ENCODE measurements at places on chromosomes 5 and 9.

DNA sequence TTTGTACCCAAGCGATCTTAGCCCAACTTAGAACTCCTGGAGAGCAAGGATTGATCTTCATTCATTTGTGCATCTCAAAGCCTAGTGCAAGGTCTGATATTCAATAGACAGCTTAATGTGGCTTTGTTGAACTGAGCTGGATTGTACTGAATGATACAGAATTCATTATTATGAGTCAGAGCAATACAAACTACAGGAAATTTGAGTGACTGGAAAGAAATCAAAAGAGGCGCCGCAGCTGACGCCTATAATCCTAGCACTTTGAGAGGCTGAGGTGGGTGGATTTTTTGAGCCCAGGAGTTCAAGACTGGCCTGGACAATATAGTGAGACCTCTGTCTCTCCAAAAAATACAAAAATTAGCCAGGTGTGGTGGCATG is 58.6 kb downstream of the ENC1 start:
- H3K4me3 ChIP-seq = no peak overlapping the region
- H3K4me1 ChIP-seq = peaks cover 16% of the 10 kb centered on the region

GRCh38 chr5:67166460-67167285 is 29.9 kb downstream of the CD180 start:
- H3K27me3 ChIP-seq = no peaks in the 10 kb centered on the region
- DNase-seq = peak; percentile 84

- no peaks in the 10 kb centered on the region for H3K27me3 ChIP-seq
- H3K4me3 ChIP-seq = no peak overlapping the region
- no peaks in the 10 kb centered on the region for H3K36me3 ChIP-seq
- peaks cover 2% of the 10 kb centered on the region for H3K4me1 ChIP-seq
- no peak for DNase-seq
- H3K27ac ChIP-seq = no peak overlapping the region
Measured at GRCh38 chr9:132043708-132044107, 36.0 kb downstream of the MED27 start.

DNA sequence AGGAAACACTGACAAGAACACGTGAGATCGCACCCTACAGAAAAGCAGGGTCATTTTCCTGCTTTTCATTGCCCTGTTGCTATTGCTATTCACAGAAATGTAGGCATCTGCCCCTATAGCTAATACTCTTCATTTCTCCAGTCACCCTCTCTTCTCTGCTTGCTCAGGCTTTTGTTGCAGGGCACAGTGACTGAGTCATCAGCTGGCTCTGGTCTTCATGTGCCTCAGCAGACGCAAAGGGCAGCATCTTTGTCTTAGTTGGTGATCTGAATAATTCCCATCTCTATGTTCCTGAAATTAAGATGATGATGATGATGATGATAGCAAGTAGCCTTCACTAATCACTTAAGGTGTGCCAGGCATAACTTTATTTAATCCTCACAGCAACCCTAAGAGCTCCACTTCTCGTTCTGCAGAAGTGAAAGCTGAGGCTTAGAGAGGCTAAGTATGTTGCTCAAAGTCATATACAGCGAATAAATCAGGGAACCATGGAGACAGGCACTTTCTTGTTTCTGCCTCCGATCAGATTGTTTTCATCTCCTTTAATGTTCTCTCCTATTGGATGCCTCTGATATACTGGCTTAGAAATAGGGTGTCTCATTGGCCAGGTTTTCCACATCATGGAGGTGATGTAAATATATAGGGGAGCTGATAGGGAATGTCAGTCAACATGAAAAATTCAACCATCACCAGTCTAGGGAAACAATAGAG is 133.0 kb upstream of the STK32A start:
- no peak overlapping the region for H3K4me3 ChIP-seq
- H3K27me3 ChIP-seq = no peaks in the 10 kb centered on the region
- H3K27ac ChIP-seq = no peak overlapping the region

DNA sequence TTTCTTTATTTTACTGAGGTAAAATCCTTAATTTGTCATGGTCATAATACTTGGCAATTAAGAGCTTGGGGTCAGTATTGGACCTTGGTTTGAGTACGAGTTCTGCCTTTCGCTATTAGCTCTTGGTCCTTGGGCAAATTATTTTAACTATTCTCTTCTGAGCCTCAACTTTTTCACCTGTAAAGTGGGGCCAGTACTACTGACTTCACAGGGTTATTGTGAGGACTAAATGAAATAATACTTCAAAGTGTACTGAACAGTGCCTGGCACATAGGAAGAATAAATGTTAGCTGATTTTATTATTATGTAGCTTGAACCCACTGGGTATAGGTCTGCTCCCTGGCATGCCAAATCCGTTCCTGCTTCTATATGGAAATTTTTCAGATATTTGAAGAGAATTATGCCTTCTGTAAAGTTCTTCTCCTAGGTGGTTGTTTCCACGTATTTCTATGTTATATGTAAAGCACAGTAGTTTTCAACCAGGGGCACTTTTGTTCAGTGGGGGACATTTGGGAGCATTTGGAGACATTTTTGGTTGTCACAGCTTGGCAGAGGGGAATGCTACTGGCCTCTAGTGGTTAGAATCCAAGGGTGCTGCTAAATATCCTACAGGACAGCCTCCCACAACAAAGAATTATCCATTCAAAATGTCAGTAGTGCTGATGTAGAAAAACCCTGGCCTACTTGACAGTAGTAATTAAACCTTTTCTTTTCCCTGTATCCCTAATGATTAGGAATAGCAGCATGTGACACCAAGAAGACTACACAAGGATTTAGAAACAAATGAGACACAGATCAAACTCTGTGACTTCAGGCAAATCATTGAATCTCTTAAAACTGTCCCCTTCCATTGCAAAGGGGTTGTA is 4.5 kb downstream of the RCL1 start:
- H3K36me3 ChIP-seq = peaks cover 12% of the 10 kb centered on the region
- H3K27ac ChIP-seq = no peak overlapping the region
- peaks cover 26% of the 10 kb centered on the region for H3K4me1 ChIP-seq
- H3K4me3 ChIP-seq = no peak overlapping the region
- DNase-seq = no peak

- DNase-seq = peak; percentile 79
- peak within 1 kb of the TSS; percentile 95 for H3K4me3 ChIP-seq
- no peaks in the 10 kb centered on the region for H3K27me3 ChIP-seq
- peak within 1 kb of the TSS; percentile 93 for H3K27ac ChIP-seq
Measured at GRCh38 chr9:93058355-93059010, at the start of gene SUSD3. Gene SUSD3, plus strand, starts transcription at chr9:93058701. Its CDS starts 42 bp downstream, at chr9:93058743.

- peaks cover 47% of the 10 kb centered on the region for H3K27me3 ChIP-seq
- H3K27ac ChIP-seq = no peak overlapping the region
- H3K4me3 ChIP-seq = no peak overlapping the region
- DNase-seq = no peak
- H3K4me1 ChIP-seq = peaks cover 7% of the 10 kb centered on the region
- H3K36me3 ChIP-seq = no peaks in the 10 kb centered on the region
Measured at GRCh38 chr9:21114311-21114710, 27.3 kb downstream of the IFNW1 start.

- no peak overlapping the region for H3K27ac ChIP-seq
- no peaks in the 10 kb centered on the region for H3K4me1 ChIP-seq
- H3K4me3 ChIP-seq = no peak overlapping the region
- no peak for DNase-seq
Measured at GRCh38 chr5:29796013-29796412, 1397.5 kb upstream of the CDH6 start.

DNA sequence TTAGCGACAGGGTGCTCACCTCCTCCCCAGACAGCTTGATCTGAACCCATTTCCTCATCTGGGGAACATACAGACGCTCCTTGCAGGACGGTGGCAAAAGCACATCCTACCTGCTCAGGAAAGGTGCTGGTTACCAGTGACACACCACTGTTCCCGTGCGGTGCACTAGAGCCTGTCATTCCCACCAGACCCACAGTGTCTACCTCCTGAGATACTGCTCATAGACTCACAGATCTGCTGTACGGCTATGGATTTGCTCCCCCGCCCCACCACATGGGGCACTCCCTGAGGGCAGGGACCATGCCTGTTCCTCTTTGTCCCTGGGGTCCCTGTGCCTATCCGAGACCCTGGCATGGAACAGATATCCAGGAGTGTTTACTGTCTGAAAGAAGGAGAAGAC is 208.9 kb downstream of the PAX5 start:
- peaks cover 14% of the 10 kb centered on the region for H3K27me3 ChIP-seq
- H3K36me3 ChIP-seq = no peaks in the 10 kb centered on the region
- H3K4me1 ChIP-seq = no peaks in the 10 kb centered on the region
- H3K4me3 ChIP-seq = no peak overlapping the region

- H3K4me3 ChIP-seq = no peak overlapping the region
- H3K27me3 ChIP-seq = peaks cover 2% of the 10 kb centered on the region
- H3K4me1 ChIP-seq = no peaks in the 10 kb centered on the region
- no peaks in the 10 kb centered on the region for H3K36me3 ChIP-seq
- no peak overlapping the region for H3K27ac ChIP-seq
- DNase-seq = no peak
Measured at GRCh38 chr5:35294976-35295375, 64.7 kb upstream of the PRLR start.

- H3K4me1 ChIP-seq = peaks cover 11% of the 10 kb centered on the region
- peak overlapping the region; percentile 93 for H3K27ac ChIP-seq
- peak overlapping the region; percentile 79 for H3K4me3 ChIP-seq
- no peaks in the 10 kb centered on the region for H3K27me3 ChIP-seq
Measured at GRCh38 chr5:133930061-133930812, 38.2 kb downstream of the C5orf15 start.

GRCh38 chr9:113756476-113757192 is 119.5 kb upstream of the ZNF618 start:
- H3K27me3 ChIP-seq = peaks cover 24% of the 10 kb centered on the region
- H3K4me3 ChIP-seq = no peak overlapping the region
- H3K36me3 ChIP-seq = peaks cover 2% of the 10 kb centered on the region
- no peak for DNase-seq

DNA sequence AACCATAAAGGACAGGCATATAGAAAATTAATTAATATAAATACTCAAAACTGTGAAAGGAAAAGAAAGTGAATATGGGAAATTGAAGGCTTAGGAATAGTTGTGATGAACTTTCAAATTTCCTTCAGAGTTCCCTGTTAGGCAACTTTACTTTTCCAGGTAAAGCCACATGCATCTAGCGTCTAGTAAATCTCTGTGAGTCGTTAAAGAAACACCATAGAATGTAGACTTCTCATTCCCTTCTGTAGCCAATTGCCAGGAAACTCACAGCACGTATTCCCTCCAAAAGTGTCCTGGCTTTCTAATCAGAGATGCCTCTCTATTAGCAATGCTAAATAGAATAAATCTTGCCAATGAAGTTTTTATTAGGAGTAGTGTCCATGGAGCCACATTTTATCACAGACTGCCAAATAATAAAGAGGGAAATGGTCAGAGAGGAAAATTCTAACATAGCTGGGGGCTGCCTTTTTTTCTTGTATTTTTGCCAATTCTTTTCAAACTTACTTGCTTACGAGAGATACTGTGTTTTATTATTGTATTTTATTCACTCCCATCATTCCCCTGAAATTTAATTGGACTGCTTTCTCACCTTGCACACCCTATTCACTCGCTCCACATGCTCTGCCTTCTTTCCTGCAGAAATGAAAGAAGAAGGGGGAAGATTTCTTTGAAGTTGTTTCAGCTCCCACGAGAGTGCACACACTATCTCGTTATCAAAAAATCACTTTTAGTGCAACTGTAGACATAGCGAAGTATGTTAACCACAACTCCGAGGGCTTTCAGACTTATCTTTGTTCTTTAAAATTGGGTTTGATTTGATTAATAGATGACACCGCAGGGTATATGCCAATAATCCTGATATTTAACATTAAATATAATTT is 439.0 kb downstream of the CSNK1G3 start:
- no peak overlapping the region for H3K27ac ChIP-seq
- no peaks in the 10 kb centered on the region for H3K27me3 ChIP-seq
- no peaks in the 10 kb centered on the region for H3K36me3 ChIP-seq
- no peak for DNase-seq
- no peak overlapping the region for H3K4me3 ChIP-seq

DNA sequence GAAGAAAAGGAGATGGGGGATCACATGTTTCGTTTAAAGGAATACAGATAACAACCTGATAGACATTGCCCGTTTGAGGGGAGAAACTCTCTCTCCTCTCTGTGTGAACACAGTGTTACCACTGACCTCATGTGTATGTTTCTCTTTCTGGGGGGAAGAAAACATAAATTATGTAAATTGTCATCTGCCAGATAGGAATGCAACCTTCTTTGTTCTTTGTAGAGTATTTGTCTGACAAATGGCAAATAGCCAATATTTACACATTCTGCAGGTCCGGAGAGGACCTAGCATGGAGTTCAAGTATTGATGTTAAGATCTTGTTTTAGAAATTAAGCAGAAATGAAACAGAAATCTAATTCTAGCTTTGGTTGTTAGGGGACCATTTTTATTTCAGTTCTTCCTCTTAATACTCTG is 276.3 kb downstream of the SAXO1 start:
- H3K36me3 ChIP-seq = no peaks in the 10 kb centered on the region
- H3K4me1 ChIP-seq = no peaks in the 10 kb centered on the region
- no peak overlapping the region for H3K4me3 ChIP-seq

GRCh38 chr5:12910641-12911040 is 1006.4 kb upstream of the CTNND2 start:
- no peak overlapping the region for H3K27ac ChIP-seq
- H3K4me1 ChIP-seq = no peaks in the 10 kb centered on the region
- DNase-seq = no peak
- H3K4me3 ChIP-seq = no peak overlapping the region
- H3K27me3 ChIP-seq = no peaks in the 10 kb centered on the region

DNA sequence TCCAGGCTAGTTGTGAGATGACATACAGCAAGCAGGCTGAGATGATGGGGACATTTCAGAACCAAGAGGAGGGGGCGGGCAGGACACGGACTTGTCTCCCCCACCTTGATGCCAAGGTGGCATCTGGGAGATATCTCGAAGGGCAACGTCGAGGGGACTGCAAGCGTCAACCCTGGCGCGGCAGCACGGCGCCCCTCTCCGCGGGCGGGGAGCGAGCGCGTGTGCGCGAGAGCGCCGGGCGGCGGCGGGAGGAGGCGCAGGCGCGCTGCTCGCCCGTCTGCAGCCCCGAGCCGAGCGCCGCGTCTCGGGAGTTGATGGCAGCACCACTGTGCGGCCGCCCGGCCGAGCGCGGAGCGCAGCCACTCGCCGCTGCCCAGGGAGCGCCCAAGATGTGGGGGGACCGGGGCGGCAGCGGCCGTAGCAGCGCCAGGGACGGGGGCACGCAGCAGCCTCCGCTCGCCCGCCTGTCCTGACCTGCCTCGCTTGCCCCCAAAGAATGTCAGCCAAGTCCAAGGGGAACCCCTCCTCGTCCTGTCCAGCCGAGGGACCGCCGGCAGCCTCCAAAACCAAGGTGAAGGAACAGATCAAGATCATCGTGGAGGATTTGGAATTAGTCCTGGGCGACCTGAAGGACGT is at the start of gene PRR16:
PRR16 (plus strand) TSS at position 310 of the 636 bp plus-strand sequence.
- H3K27ac ChIP-seq = no peak within 1 kb of the TSS
- peaks cover 52% of the 10 kb centered on the region for H3K27me3 ChIP-seq
- peak; percentile 50 for DNase-seq
- H3K4me1 ChIP-seq = peaks cover 2% of the 10 kb centered on the region
- no peaks in the 10 kb centered on the region for H3K36me3 ChIP-seq
- peak within 1 kb of the TSS; percentile 53 for H3K4me3 ChIP-seq

GRCh38 chr5:16931334-16932110 is 4.6 kb downstream of the MYO10 start:
- no peak overlapping the region for H3K4me3 ChIP-seq
- peaks cover 9% of the 10 kb centered on the region for H3K4me1 ChIP-seq
- H3K36me3 ChIP-seq = no peaks in the 10 kb centered on the region
- H3K27ac ChIP-seq = no peak overlapping the region
